ENCODE measurements at places on chromosomes 11 and 22.

DNA sequence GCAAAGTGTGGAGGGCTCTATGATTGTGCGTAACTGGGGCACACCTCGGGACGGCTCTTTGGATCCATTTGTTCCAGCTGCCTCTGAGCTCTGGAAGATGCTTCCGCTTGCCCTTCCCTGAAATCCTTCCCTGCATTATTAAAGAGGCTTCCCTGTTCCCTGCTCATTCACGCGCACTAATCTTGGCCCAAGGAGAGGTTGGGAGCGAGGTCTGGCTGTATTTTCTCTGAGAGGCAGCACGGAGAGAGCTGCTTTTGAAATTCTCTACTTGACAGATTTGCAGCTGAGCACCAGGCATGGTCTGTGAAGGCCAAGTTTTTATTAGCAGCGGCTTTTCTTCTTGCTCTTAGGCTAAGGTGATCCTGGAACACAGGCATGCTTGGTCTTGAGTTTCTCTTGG is 94.8 kb upstream of the NTM start:
- DNase-seq, result no peak

DNA sequence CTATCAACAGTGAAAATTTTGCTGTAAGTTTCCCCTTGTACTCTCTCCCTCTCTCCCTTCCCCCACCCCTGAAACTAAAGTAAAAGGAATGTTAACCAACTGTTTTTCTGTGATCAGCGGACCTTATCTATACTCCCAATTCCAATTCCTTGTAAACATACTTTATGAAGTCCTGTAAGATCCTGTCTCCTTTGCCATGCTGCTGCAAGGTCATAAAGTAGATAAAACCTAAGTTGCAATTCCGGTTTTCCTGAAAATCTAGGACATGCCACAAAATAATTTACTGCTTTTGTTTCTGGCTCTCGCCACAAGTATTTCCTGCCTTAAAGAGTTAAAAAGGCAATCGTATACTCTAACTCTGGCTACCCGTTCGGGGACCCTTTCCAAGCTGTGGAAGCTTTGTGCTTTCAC is 1469.0 kb downstream of the LRRC4C start:
- DNase-seq, result no peak

GRCh38 chr22:28151151-28151816 is 232.2 kb upstream of the PITPNB start:
- no peak for DNase-seq

DNA sequence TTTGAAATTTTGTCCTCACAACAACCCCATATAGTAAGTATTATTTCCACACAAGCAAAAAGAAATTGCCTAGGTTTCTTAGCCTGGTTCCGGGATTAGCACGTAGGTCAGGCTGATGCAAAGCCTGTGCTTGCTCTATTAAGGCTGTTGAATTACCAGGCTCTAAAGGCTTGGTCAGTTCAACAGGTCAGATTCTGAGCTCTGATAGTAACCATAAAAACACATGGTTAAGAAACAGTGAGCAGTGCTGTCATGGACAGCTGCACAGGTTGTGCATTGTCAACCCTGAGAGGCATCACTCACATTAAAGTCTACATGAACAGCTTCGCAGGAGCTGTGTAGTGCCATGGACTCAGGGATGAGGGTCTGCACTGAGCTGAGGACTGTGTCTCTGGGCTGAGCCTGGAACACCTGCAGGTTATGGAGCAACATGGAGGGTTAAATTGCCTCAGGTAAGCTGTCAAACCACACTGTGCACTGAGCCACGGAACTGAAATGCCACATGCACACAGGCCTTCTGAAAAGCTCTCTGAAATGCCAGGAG is 98.0 kb downstream of the PIWIL4 start:
- no peak for DNase-seq

- no peak for DNase-seq
Measured at GRCh38 chr11:33718440-33718839, 17.8 kb downstream of the CD59 start.

DNA sequence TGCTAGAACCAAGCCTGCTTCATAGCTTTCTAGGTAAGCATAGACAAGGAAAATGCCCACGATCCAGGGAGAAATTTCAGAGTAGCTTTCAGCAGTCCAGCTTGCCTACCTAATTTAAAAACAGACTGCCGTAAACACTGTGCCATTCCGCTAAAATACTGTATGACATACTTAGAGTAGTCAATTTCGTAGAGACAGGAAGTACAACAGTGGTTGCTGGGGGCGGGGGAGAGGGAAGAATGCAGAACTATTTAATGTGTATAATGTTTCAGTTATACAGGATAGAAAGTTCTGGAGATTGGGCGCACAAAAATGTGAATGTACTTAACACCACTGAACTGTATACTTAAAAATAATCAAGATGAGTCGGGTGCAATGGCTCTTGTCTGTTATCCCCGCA is 56.7 kb downstream of the C11orf58 start:
- DNase-seq, result peak; percentile 32

- peak; percentile 46 for DNase-seq
Measured at GRCh38 chr11:59891781-59892181, 13.2 kb downstream of the OOSP3 start.

DNA sequence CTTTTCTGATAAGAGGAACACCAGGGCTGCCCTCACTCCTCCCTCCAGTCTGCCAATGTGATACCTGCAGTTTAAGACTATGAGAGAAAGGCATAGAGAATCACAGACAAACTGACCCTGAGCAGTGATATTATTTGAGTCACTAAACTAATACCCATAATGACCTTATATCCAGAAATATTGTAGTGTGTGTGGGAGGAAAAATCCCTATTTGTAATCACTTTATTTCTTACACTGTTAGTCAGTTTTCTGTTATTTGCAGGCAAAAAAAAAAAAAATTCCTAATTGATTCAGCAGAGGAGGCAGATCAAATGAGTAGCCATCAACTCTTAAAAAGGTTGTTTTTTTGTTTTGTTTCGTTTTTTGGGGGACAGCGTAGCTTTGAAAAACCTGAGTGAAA is 82.5 kb downstream of the MAML2 start:
- DNase-seq, result no peak

DNA sequence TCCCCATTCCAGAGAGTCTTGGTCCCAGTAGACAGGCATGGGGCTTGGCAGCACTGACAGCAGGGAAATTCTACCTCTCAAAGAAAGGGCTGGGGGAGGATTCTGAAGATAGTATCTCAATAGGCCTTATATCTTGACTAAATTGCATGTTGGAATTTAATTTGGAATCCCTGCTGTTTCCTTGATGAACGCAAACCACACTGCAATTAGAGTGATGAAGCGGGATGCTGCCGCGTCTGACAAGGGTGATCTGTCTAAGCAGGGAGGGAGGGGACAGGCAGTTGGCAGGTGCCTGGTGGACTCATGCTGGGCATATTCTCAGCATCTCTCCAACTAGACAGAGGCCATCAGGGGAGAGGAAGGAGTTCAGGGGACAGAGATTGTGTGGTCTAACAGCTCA is 48.4 kb downstream of the COMMD9 start:
- DNase-seq, result no peak

- DNase-seq, result no peak
Measured at GRCh38 chr22:48753381-48753730, 1074.3 kb downstream of the BRD1 start.

GRCh38 chr11:73186886-73187285 is 31.2 kb upstream of the P2RY2 start:
- no peak for DNase-seq

- DNase-seq, result peak; percentile 49
Measured at GRCh38 chr22:43828998-43829782, 17.1 kb upstream of the EFCAB6 start.

DNA sequence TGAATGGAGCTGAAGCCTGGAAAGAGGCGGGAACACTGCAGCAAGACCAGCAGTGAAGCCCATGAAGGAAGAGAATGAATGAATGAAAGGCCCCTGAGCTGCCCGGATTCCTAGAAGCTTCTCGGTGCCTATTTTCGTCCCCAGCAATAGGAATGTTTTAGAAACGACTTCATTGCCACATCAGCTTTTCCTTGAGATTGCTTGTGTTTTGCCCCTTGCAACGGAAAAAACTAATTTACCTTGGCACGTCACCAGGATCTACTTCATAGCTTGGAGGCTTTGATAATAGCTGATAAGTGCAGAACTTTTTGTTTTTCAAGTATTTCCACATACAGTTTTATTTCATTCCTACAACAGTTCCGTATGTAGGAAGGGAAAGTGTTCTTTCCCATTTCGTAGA is 248.9 kb upstream of the NARS2 start:
- no peak for DNase-seq

GRCh38 chr11:92222701-92223100 is 1.9 kb upstream of the FAT3 start:
- DNase-seq, result no peak

- DNase-seq, result no peak
Measured at GRCh38 chr11:29208117-29208516, 808.7 kb downstream of the KCNA4 start.

- DNase-seq, result no peak
Measured at GRCh38 chr11:35661534-35661933, 1.0 kb upstream of the TRIM44 start.

- DNase-seq, result no peak
Measured at GRCh38 chr11:70204466-70204799, 1.3 kb downstream of the FADD start.

DNA sequence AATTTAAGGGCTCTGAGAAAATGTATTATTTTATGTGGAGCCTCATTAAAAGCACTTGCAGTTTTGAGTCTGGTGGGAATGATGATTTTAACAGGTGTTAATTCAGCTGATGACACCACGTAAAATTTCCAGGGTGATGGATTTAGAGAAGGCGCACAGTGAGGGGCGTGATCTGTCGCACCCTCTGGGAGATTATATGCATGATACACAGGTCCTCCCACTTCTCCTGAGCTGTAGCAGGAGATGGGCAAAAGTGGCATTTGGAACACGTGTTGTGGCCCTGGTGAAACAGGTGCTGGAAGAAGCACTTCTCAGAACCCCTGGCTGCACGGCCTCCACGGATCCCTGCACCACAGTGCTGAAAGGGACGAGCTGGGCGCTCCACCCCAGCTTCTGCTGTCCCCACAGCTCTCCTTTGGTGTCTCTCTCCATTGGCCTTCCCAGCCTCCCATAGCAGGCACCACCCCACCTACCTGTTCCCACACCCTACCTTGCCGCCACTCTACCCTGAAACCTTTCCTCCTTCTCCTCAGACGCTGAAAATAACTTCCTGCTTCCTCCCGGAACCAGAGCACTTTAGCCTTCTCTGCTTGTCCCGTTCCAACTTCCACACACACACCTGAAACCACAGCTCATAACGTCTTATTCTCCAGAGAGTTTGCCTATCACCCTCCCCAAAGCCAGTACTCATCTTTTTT is 6.9 kb upstream of the SORL1 start:
- DNase-seq, result no peak

GRCh38 chr11:26286472-26287066 is 45.4 kb upstream of the ANO3 start:
- peak; percentile 30 for DNase-seq

DNA sequence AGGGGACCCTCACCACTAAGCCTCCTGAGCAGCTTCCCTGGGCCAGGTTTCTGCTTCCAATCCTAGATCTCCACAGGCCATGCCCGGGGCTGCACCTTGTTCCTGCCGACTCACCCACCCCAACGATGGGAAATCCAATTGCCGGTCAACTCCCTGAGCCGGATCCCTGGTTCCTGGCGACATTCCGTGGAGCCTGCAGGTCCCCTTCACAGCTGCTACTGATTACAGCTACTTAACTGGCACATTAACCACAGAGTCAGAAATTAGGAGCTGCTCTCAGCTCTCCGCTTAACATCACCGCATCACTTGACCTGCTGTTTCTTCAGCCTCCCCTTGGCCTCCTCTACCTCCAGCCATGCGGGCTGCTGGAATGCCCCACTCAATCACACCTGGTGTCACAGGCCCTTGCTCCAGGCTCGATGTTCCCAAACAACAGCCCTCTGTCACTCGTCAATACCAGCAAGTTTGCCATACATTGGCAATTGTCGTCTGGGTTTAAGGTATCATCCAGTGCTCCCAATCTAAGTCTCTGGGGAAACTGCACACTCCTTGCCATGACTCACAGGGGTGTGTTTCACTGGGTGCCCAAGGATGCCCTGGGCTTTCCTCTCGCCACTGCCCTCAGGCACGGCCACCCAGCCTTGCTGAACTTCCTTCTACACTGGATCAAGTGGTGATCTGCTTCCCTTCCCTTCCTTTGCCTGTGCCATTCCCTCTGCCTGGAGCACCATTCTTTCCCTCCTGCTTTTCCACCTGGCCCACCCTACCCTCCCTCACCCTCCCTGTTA is 181.0 kb downstream of the MN1 start:
- no peak for DNase-seq

DNA sequence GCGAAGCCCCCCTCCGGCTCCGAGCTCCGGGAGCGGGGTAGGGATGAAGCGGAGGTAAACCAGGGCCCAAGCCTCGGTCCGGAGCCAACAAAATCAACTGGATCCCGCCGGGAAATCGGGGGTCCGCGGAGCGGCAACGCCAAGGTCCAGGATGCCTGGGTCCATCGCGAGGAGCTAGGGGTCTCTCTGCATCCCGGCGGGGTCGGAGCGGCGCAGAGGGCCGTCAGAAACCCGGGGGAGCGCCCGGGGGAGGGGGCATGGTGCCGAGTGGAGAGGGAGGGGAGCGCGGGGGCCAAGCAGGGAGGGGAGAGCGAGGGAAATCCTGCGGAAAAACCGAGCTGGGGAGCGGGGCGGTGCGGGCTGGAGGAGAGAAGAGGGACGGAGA is 51.8 kb downstream of the SLC22A12 start:
- DNase-seq, result no peak

GRCh38 chr11:112499153-112499880 is 238.7 kb upstream of the PLET1 start:
- DNase-seq, result no peak

- DNase-seq, result no peak
Measured at GRCh38 chr22:42596336-42596735, 18.3 kb downstream of the POLDIP3 start.

DNA sequence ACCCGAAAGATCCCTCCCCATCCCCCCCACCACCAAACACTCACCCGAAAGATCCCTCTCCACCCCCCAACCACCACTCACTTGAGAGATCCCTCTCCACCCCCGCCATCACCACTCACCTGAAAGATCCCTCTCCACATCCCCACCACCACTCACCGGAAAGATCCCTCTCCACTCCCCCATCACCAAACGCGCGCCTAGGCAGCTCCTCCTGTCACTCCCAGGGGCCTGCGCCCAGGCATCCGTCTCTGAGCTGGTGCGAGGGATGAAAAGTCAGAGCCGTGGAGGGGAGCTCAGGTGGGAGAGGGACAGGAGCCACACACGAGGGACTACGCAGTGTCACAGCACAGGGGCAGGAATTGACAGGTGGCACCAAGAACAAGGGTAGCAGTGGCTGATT is 11.5 kb downstream of the KIAA0930 start:
- no peak for DNase-seq

DNA sequence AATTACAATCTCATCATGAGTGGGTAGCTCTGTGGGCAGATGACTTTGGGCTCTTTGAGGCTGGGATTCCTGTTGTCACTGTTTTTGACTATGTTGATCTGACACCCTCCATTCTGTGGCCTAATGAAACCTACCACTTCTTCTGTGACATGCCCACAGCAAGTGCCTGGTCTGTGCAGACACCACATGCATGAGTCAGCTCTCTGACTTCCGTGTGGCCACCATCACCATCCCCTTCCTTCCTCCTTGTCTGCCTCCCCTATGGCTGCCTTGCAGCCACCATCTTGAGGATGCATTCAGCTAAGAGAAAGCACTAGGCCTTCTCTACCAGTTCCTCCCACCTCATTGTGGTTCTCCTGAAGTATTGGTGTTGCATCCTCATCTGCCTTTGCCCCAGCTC is 15.3 kb upstream of the OR10V1 start:
- DNase-seq, result peak; percentile 63

- DNase-seq, result peak; percentile 64
Measured at GRCh38 chr11:62850911-62851806, 11.8 kb upstream of the WDR74 start.

- no peak for DNase-seq
Measured at GRCh38 chr11:133216813-133217212, 315.5 kb downstream of the OPCML start.

All from NB4 (cell line).